ENCODE measurements at places on chromosomes 7 and 10. TPM values are rescaled to one million over a fixed set of nuclear protein-coding genes. Genes with fewer than 3 reads are reported as not detected.

EPDR1 gene
- 0.48 TPM for polyA plus RNA-seq

RNF32 gene
- polyA plus RNA-seq, result not detected

INA gene
- not detected for polyA plus RNA-seq

FAM180A gene
- not detected for polyA plus RNA-seq

CYP3A7 gene
- polyA plus RNA-seq, result not detected

TFPI2 gene
- polyA plus RNA-seq, result not detected

PNLIPRP2 gene
- not detected for polyA plus RNA-seq

DTX2 gene
- 10.2 TPM for polyA plus RNA-seq

LIPM gene
- not detected for polyA plus RNA-seq

CNOT4 gene
- 15.1 TPM for polyA plus RNA-seq

WDR11 gene
- 42.7 TPM for polyA plus RNA-seq

ZNF107 gene
- polyA plus RNA-seq, result 13.6 TPM

TRIL gene
- polyA plus RNA-seq, result not detected

C10orf62 gene
- polyA plus RNA-seq, result not detected

TMEM273 gene
- 2.7 TPM for polyA plus RNA-seq

Measured in naive B cell (primary cell).